ENCODE measurements at places on chromosomes 6 and 20.

GRCh38 chr6:31607317-31607716, 7.7 kb upstream of the AIF1 start:
- no peak for DNase-seq

DNA sequence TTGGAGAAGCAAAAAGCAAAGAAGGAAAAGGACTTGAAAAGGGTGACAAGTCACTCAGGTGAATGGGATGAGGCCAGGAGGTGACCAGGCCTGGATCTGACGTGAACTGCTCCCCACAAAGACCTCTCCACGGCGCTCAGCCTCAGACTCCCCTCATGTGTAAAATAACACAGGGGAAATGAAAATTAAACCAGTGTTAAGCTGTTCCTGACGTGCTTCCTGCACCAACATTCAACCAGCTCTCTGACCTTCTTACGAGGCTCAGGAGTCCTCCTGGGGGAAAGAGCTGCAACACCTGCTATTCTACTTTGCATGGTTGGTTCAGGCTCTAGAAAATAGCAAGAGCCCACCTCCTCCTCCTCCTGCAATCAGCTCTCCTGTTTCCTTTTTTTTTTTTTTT, 256.7 kb downstream of the ATXN1 start:
- DNase-seq: no peak

DNA sequence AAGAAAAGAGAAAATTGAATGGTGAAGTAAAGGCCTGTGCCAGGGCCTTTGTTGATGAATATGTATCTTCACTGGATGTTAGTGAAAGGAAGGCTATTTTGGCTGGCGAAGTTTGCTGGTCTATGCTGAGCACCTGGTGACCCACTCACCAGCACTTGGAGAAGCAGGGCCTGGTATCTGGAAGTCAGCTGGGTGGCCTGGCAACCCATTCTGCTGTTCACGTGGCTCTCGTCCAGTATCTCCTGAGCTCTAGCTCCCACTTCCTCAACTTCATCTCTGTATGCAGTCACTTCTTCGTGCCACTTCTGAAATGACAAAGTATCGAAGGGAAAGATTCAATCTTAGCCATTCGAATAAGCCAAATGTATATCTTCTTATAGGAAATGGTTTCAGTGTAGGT, 283.7 kb downstream of the SYNE1 start:
- no peak for DNase-seq

GRCh38 chr6:2733736-2734480, 16.8 kb downstream of the MYLK4 start:
- DNase-seq: no peak

DNA sequence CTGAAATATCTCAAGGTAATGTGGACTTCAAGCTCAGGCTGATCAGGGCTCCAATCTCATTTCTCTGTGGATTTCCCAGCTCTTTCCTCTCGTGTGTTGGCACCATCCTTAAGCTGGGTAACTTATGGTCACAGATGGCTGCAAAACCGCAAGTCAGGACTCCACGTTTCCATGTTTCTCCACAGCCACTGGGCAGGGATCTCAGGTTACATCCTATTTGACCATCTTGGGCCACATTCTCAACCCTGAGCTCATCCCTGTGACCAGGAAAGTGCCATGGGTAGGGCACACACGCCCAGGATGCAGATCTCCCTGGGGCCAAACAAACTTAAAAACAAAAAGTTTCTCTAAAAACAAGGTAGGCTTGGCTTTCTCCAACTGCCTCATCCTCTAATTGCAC, 15.4 kb downstream of the RPS6KA2 start:
- DNase-seq: no peak

DNA sequence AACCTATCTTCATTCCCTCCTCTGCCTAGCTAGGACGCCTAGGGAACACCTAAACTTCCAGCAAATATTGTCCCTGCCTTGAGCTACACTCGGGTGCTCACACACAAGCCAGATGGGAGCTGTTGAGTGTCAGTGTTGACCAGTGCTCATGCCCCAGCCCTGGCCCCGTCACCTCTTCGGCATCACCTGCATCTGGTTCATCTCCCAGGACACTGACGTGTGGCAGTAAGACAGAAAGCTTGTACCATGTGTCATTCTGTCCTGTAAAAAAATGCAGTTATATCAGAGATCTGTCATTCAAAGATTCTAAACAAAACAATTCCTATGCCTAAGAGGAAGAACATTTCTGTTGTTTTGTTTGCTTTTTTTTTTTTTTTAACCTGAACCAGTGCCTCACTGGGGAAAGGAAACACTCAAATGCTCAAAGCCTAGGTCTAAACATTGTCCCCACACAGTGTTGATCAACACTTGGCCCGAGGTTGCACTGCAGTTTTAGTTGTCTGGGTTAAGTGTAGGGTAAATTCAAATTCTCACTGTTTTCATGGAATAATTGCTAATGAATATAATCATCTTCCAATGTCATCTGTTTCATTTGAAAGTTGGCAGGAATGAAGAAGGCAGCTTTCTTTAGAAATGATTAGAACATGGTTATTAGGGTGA, 102.7 kb upstream of the SASH1 start:
- DNase-seq: no peak
